ENCODE measurements at places on chromosomes 2 and 18. TPM values are rescaled to one million over a fixed set of nuclear protein-coding genes. Genes with fewer than 3 reads are reported as not detected.

DNA sequence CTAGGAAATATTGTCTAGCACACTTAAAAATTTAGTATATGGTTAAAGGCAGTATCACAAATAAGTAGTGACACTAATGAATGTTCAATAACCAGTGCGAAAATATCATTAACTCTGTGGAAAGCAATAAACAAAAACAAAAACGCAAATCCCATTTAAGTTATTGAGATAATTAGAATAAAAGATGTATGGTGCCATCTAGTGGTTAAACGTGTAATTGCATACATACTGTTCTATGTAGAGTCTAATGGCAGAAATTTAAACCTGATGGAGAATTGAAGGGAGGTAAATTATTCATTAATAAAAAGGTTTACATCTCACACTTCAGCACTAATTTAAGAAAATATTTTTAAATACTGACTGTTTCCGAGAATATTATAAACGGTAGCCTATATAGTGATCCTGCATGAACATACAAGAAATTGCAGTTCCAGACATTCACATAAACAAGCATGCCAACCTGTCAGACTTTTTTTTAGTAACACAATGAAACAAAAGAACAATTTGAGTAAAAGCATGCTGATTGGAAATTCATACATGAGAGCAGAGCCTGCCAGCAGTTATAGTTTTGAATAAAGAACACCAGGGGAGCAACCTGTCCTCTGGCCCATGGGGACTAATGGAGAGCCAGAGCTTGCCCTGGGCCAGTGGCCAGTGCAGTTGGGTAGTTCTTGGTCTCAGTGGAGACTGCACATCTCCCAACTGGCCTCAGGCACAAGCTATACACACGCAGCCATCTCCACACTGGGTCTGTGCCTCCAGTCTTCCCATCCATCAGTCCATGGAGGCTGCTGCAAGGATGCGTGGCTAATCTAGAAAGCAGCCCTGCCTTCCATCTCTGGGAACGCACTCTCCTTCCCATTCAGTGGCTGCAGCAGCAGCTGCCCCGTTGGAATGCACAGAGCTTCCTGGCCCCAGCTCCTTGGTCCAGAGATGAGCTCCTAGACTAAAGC lies 28.0 kb downstream of the GCG start:
- DNase-seq = no peak

- DNase-seq = no peak
Measured at GRCh38 chr2:217612920-217613319, 389.9 kb downstream of the TNS1 start.

- no peak for DNase-seq
Measured at GRCh38 chr2:74051504-74051903, 66.8 kb downstream of the TET3 start.

DNA sequence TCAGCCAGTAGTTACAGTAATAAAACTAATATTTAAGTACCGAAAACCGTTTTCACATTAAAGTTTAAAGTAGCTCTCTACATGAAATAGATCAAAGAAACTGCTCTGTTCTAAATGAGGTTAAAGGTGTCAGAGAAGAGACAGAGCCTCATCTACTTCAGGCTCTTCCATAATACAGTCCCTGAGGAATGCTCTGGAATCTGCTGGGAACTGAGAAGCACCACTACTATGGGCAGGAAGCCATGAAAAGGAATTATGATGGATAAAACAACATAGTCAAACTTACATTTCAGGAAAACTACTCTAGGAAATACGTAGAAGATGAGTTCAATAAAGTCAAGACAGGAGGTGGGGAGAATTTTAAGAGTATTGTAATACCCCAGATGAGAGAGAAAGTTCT lies 60.0 kb downstream of the ROCK1 start:
- DNase-seq = no peak

GRCh38 chr18:24677011-24677410 lies 216.6 kb downstream of the HRH4 start:
- no peak for DNase-seq

GRCh38 chr2:155908567-155908966 lies 424.0 kb downstream of the NR4A2 start:
- no peak for DNase-seq

- DNase-seq = no peak
Measured at GRCh38 chr2:78553866-78554647, 471.4 kb upstream of the REG3G start.

- no peak for DNase-seq
Measured at GRCh38 chr2:11977766-11978524, 231.5 kb downstream of the LPIN1 start.

- no peak for DNase-seq
Measured at GRCh38 chr2:109637749-109638570, 23.8 kb downstream of the SOWAHC start.

DNA sequence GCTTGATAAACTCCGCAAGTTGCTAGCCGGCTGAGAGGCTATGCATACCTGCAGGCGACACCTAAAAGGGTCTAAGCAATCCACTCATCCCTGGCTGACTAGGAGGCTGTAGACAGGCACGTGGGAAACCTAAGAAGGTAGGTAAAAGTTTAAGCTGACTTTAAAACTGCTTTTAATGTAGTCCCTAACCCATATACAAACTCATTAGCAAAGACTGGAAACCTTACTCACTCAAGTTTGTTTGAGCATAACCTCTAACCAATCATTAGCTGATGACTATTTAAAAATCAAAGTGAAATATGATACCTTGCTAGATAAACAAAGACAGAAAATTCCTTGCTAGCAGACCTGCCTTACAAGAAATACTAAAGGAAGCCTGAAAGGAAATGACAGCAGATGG lies 106.4 kb downstream of the EXOC6B start:
- DNase-seq = no peak

GRCh38 chr2:84177733-84178132 lies 281.3 kb downstream of the SUCLG1 start:
- no peak for DNase-seq

- peak; percentile 32 for DNase-seq
Measured at GRCh38 chr2:126655500-126656430, at the start of gene GYPC. Gene GYPC, plus strand, starts transcription at chr2:126656158. Its CDS starts 106 bp downstream, at chr2:126656264.

DNA sequence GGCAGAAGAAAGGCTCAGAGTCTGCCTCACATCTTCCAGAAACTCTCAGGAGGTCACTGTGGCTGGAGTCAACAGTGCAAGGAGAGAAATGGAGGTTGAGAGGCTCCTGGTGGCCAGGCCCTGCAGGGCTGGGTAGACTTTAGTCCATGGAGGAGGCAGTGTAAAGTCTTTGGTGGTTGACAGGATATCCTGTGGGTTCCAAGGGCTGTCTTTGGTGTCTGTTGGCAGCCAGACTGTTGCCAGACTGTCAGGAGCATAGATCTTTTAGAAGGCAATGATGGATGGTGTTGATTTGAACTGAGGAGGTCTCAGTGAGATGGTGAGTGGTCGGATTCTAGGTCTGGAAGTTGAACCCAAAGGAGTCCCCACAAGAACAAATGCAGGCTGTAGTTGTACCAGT lies 45.0 kb upstream of the SKOR2 start:
- no peak for DNase-seq

- no peak for DNase-seq
Measured at GRCh38 chr2:58686776-58687175, 445.7 kb upstream of the FANCL start.

- DNase-seq = no peak
Measured at GRCh38 chr2:130882111-130882690, 45.5 kb downstream of the ARHGEF4 start.

DNA sequence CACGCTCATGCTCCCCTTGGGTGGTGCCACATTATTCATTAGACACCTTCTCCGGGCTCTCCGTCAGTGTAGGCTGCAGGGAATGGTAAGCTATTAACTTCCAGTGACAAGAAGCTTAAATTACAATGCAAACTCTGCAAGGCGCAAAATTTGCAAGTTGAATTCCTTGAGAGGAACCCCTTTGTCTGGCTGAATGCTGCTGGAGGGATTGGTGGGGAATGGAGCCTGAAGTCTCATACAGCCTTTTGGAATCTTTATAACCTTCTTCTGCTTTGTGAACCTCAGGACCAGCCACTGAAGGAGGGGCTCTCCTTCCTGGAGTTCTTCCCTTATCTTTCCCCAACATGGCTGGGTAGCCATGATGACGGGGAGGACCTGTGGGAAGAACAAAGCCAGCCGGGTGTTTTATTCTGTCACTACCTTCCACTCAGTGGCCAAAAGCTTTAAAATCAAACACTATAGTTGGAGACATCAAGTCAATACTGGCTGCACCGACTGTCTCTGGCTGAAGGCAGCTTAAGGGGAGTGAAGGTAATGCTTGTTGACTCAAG lies 220.9 kb upstream of the EPHA4 start:
- no peak for DNase-seq

DNA sequence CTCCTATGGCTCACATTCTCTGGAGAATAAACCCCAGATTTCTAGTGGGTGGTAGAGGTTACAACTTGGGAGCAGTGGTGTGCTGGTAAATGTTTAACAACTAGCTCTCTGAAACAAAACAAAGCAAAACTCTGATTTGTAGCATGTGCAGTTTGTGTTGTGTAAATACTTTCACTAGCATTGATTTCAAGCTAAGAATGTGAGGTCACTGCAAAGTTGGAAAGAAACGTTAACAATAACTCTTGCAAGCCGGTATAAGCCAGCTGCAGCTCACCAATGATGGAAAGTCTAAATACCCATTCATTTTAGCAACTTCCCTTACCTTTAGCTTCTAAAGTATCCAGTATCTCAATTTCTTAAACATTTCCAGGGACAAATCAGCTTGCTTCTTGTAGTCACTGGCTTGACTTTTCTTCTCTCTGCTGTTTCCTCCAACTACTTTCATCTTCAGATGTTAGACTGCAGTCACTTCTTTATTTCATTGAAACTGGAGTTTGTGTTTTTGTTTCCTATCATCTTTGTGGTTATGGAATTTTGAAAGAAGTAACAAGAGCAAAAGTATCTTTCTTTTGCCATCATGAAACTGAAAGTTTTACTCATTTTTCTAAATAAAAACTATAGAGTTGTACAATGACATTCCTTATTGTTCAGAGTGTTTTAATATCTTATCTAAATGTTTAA lies 140.2 kb downstream of the PLCL1 start:
- DNase-seq = no peak

- DNase-seq = no peak
Measured at GRCh38 chr2:51813247-51813646, 781.3 kb upstream of the NRXN1 start.

- DNase-seq = no peak
Measured at GRCh38 chr18:75198036-75198435, 10.9 kb downstream of the PTGR3 start.

- no peak for DNase-seq
Measured at GRCh38 chr2:175393851-175394250, 212.3 kb upstream of the ATP5MC3 start.

DNA sequence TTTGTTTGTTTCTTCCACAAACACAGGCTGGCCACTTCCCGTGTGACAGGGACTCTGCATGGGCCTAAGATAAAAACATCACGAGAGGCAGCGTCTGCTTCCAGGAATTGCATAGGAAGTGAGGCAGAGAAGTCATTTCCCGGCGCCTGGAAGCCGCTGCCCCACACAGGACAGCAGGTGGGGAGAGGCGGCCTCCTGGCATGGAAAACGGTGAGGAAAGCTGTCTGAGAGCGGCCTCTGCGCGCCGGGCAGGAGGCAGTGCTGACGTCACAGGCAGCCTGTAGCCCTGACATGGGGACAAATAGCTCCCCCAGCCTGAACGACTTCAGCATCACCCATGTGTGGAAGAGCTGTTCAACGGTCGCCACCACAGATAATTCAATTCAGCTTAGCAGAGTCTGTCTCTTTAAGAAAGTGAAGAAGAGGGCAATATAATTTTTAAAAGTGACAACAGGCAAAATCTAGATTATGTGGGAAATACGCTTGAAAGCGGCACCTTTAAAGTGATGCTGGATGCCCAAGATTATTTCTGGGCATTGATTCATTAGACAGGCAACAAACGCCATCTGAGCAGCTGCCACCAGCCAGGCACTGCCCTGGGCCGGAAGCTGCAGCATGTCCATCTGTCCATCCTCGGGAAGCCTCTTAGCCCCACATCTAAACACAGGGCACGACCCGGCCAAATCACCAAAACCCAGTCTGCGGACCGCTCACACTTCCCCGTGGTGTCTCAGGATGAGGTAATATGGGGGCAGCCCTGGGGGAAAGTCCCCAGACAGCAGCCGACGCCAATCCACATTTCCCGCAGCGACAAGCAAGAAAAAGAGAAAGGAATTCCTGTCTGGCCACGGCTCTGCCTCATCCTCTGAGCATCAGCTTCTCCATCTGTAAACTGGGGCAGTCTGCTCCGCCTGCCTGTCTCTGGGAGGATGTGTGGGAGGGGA lies 138.9 kb downstream of the PXDN start:
- DNase-seq = no peak

DNA sequence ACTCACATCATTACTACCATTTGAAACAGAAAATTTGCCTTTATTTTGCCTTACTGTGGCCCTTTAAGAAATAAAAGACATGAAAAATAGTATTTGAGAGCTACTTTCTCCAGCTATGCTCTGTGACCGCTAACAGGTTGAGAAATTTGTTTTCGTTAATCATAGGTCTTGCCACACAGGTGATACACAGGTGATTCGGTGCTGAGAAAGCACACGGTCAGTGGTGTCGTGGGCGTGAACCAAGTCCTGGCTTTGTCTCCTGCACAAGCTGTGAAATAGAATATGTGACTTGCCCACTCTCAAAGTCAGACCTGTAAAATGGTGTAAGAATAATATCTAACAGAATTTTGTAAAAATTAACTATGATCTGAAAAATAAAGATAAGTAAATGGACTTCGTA lies 155.3 kb upstream of the SLC39A10 start:
- DNase-seq = no peak

DNA sequence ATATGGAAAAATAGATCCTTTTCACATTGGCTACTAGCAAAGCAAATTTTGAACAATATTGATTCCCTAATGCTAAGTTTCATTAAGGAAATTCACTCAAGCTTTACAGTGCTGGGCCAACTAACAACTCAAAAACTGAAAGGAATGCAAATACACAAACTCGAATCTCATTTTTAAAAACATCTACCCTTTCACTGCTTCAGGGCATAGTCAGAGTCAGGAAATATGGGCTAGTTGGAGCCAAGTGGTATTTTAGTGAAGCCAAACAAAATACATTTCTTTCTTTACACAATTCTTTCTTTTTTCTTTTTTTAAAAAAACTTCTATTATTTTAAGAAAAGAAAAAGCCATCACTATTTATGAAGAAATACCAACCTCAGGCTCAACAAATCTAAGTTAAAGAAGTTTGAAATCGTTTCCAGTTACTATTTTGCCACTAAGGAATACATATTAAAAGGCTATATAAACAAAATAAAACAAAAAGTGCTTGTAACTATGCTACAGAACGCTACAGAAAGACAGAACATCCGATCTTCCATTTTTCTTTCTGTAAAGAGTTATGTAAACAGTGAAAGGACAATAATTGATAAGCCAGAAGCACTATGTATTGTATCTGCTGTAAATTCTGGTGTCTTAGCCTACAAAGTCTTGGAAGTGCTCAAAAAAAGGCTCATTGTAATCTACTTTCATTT lies 113.6 kb upstream of the STK17B start:
- no peak for DNase-seq

ALPI gene
- not detected for total RNA-seq

HOXD4 gene
- total RNA-seq = not detected

C2orf15 gene
- total RNA-seq = 0.37 TPM

TTC31 gene
- 23.4 TPM for total RNA-seq

ECEL1 gene
- total RNA-seq = 0.16 TPM

IL1B gene
- total RNA-seq = 1.3 TPM

LONRF2 gene
- total RNA-seq = 0.03 TPM

SLC40A1 gene
- 4.6 TPM for total RNA-seq

RMDN2 gene
- total RNA-seq = 3.4 TPM

SP110 gene
- total RNA-seq = 47.9 TPM

GAREM1 gene
- 0.30 TPM for total RNA-seq

NPHP1 gene
- total RNA-seq = 2.2 TPM

SH3RF3 gene
- total RNA-seq = 0.89 TPM

TMEM178A gene
- not detected for total RNA-seq

TRMT61B gene
- 21.2 TPM for total RNA-seq

Data from activated T-cell treated with anti-CD3 and anti-CD28 coated beads, Interleukin-2, amount 50 U/mL, for 4 hours (primary cell).